Stimulated activated CD4-positive, alpha-beta T cell treated with anti-CD3 and anti-CD28 coated beads, TNF-alpha, amount 100 ng/mL, for 24 hours (primary cell): ENCODE measurements at places on chromosomes 2 and 18.

DNA sequence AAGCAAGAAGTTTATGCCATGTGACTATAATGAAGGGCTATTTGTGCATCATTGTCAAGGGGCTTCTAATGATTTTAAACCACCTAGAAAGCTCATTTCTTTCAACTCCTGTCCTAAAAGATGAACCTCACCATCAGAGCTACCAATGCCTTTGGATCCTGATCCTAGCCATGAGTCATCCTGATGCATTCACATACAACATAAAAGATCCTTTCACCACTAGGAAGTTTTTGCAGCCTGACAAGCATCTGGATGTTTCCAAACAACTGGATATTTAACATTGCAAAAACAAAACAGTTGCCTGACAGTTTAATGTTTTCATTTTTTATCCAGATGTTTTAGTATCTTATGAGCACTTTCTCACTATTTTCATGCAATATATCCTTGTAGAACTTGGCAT is 425.3 kb downstream of the MBD2 start:
- no peak for DNase-seq

- DNase-seq = no peak
Measured at GRCh38 chr2:100718065-100718629, 101.8 kb upstream of the NPAS2 start.

DNA sequence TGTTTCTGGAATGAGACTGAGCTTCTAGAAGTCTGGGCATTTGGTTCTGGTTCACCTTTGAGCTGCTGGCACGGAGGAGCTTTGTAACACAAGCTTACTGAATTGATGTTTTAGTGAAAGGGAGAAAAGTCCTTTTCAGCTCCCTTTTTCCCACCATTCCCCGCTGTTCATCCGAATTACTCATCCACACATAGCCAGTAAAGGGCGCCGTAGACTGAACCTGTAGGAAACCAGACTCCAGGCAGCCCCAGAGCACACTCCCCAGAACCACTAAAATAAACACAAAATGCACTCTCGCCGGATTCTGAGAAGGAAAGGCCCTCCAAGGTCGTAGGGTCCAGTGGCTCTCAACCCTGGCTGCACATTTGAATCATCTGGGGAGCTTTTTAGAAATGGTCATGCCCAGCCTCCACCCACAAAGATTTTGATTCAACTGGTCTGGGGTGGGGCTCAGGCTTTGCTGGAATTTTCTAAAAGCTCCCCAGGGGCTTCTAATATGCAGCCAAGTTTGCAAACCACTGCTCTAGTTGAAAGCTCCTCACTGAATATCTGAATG is 29.6 kb downstream of the TCF7L1 start:
- no peak for DNase-seq

DNA sequence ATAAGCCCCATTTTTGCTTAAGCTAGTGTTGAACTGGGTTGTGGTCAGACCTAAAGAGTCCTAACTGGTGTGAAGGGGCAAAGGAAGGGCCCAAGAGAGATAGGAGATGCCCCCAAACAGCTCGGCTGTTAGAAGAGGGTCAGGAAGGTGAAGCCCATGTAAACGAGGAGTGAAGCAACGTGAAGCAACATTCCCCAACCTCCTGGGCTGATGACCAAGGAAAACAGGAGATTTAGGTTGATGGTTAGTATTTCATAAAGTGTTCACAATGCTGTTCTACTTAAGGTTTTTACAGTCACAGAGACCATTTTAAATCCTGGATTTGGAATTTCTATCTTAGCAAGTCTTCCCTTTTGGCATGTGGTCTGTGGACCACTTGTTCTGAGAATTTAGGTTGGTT is 144.0 kb upstream of the SERPINE2 start:
- no peak for DNase-seq

DNA sequence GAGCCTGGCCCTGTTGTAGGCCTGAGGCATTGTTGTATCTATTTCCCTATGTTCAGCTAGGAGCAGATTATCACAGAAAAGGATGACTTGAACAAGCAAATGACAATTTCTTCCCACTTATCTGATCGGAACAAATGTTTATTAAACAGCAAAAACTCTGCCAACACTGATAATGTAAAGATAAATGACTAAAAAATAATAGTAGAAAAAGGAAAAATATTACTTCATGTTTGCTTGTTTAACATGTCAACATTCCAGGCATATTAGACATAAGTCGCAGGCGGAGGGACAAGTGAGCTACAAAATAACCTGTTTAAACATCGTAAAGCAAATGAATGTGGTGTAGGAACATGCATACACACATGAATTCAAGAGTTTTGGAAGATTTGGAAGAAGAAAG is 257.9 kb downstream of the TMX3 start:
- no peak for DNase-seq

- no peak for DNase-seq
Measured at GRCh38 chr2:188880740-188881139, 93.4 kb upstream of the COL3A1 start.

DNA sequence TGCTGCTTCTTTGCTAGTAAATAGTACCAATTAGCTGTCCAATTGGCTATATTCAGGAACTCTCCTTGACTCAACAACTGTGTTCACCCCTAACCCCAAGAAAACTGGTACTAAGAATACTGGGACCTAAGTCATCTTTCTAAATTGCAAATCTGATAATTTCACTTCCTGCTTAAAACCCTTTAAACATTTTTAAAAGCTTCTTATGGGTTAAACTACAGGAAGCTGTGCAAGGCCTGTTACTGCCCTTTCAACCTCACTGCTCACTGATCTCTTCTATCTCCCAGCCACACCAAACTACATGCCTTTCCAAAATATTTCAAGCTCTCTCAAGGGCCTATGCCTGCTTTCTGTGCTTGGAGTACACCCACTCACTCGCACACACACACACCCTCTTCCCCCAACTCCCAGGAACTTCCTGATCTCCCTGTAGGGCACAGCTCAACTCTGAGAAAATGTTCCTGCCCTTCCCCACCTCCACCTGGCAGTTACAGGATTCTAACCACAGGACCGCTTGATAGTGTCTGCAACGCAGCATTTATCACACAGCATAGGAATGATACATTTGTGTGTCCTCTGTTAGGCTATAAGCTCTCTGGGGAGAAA is 6.7 kb downstream of the LMAN1 start:
- DNase-seq = no peak

GRCh38 chr2:108621687-108622681 is 87.7 kb downstream of the LIMS1 start:
- no peak for DNase-seq

- DNase-seq = no peak
Measured at GRCh38 chr18:57951999-57952774, 91.8 kb upstream of the NEDD4L start.

DNA sequence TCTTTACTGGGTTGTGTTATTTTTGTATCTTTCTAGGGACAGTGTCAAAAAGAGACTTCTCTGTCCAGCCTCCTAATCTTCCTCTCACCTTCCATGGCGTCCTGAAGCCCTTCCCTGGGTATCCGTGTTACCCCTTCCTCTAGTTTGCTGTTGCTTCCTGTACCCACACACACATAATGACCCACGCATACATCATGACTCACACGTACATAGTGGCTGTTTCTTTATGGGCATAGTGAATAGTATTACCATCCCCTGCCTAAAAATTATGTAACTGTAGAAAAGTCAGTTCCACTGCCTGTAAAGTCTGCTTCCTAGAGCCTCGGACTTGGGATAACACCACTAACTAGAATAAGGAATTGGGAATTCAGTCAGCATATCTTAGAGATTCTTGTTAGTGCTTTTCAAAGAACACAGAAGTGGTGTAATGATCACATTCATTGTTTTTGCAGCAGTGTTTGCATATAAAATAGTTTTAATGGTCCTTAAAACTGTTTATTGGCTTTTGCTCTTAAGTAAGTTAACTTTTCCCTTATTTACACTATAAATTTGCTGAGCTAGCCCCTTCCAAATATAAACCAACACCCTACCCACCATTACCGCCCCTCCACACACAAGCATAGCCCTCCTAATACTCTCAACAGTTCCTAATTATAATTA is 308.4 kb upstream of the RAB12 start:
- DNase-seq = no peak

DNA sequence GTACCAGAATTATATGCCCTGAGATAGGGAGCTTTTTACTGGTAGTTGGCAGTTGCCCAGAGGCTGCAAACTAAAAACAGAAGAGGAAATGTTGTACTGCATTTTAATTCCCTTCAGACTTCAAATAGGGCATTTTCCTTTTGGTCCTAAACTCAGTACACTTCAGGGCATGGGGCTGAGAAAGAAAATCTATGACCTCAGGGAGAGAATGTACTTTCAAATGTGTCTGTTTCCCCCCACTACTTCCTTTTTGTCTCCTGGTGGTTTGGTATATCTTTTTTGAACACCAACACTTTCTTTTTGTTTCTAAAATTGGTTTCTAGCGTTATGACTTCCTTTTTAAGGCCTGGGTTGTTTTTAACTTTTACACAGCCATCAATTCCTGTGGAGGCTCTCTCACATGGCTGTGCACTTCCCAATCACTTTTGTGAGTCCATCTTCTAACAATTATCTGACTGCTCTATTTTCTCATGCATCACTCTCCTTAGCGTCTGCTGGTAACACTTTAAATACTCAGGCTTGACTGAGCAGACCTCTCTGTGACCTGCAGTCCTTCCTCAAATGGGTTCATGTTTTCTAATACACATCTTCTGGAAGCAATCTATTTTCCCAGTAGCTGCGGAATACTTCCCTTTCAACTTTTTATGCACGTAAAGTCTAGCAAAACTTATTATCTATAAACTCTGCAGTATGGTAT is 596.0 kb downstream of the LRP1B start:
- no peak for DNase-seq

DNA sequence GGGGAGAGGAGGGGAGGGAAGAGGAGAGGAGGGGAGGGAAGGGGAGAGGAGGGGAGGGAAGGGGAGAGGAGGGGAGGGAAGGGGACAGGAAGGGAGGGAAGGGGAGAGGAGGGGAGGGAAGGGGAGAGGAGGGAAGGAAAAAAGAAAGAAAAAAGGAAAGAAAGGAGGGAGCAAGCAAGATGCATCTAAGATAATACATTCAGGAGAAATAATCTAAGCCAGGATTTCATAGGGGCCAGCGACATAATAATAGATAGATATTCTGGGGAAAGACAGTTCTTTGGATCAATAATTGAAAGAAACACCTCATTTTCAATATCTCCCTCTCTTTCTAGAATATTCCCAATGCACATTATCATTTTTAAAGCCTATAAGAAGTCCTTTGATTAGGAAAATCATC is 328.9 kb upstream of the ID2 start:
- no peak for DNase-seq

DNA sequence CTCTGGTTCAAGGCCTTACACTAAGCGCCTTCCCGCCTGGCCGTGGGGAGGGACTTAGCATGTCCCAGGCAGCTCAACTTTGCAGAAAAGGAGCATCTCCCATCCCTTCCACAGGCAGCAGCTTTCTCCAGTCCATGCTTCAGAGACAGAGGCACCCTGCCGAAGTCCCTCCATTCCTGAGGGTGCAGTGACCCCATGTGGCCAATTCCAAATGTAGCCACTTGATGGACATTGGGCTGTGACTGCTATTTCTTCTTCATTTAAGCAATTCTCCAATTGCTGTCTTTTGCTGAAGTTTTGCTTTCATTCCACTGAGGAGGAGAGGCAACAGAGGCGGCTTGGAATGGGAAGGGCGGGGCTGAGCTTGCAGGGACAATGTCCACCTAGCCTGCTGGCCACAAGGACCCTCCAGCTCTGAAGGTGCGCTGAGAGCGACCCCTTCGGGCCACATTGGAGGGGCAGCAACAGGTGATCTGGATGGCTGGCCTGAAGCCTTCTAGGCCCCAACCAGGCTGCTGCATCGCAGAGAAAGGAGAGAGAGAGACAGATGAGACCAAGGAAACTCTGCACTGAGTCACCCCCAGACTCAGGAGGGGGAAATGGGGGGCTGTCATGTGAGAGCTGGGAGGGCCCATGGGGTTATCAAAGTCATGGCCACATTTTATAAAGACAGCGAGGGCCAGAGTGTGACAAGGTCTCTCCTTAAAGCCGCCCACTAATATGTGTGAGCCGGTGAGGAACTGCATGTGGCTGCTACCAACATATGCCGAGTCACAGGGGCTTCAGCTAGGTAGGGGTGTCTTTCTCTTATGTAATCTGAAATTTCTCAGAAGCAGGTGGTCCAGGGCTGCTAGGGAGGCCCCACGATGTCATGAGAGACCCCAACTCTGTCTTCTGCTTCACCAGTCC is 61.3 kb downstream of the LONRF2 start:
- DNase-seq = no peak

DNA sequence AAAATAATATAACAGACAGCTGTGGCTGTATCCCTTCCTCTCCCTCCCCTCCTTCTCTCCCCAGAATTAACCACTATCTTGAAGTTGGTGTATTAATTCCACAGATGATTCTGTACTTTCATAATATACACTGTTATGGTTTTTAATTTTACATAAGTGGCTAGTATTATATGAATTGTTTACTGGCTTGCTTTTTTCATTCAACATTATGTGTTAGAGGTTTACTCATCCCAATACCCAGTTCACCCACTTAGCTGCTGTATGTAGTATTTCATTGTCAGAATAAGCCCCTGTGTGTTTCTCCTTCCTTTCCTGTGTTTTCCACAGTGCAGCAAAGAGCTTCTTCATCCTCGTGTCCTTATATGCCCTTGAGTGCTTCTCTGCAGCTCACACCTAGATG is 75.6 kb upstream of the B3GNT7 start:
- no peak for DNase-seq

GRCh38 chr2:216743781-216744180 is 48.4 kb upstream of the IGFBP5 start:
- DNase-seq = no peak

- no peak for DNase-seq
Measured at GRCh38 chr2:202821206-202822160, 50.1 kb downstream of the ICA1L start.

- no peak for DNase-seq
Measured at GRCh38 chr2:397521-397920, 109.6 kb upstream of the ALKAL2 start.

DNA sequence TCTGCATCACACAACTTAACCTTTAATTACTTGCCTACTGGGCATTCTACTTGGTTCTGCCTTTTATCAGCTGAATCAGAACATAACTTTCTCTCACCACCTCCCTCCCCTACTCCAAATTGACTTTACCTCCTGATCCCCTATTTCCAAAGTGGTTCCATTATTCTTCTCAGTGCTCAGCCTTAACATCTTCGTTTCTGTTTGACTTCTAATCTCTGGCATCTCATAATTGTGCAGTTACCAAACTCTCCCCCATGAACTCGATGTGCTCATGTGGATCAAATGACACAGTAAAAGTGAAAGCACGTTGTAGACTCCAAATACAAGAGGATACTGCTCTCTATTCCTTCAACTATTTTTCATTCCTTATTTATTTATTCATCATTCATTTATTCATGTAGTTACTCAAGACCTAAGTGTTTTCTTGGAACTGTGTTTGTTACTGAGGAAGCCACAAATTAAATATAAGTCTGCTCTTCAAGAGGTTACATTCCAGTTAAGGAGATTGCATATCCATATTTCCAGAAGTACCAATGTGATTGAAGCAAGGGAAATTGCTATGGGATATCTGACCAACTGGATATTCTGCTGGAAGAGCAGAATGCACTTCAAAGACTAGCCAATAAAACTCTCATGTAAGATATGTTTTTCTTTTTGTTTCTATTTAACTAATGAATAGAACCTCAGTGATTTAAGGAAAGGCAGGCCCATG is 158.8 kb downstream of the TMEFF2 start:
- no peak for DNase-seq

GRCh38 chr2:160156100-160156499 is 44.0 kb downstream of the ITGB6 start:
- no peak for DNase-seq

GRCh38 chr2:154710685-154711084 is 12.2 kb downstream of the KCNJ3 start:
- DNase-seq = no peak

- no peak for DNase-seq
Measured at GRCh38 chr18:63619661-63620060, 24.4 kb downstream of the SERPINB4 start.

- DNase-seq = no peak
Measured at GRCh38 chr2:156219491-156220100, 112.9 kb downstream of the NR4A2 start.
